ENCODE measurements at places on chromosomes 6 and 20.

DNA sequence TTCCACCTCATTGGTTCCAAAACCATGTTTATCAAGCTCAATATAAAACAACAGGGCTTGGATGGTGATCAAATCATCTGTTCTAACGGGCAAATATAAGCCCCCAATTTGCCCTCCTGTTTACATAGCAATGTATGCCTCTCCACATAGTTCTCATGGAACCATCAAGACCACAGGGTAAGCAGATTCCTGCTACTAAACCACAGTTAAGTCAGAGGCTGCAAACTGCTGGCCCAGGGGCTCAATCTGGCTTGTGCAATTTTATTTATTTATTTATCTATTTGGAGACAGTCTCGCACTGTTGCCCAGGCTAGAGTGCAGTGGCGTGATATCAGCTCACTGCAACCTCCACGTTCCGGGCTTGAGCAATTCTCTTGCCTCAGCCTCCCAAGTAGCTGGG is 18.9 kb upstream of the MTHFD1L start:
- DNase-seq = no peak

DNA sequence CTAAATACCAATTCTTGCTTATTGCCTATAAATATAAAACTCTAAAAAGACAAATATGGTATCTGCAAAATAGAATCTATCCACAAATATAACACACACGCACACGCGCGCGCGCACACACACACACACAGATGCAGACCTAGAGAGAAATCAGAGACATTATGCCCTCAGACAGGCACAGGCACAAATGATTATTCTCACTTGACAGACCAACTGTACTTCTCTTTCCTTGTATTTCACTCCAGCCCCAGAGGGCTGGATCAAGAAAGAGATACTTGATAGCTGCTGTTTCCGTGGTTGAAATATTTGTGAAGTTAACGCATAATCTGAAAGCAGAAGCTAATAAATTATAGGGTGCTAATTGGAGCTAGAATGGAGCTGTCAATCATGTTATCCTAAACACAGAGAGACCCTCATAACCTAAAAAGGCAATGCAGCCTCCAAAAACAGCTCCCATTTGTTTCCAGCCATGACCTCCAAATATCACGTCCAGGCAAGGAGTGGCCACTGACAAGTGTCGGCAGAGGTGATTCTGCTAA is 11.5 kb downstream of the VGLL2 start:
- DNase-seq = no peak

DNA sequence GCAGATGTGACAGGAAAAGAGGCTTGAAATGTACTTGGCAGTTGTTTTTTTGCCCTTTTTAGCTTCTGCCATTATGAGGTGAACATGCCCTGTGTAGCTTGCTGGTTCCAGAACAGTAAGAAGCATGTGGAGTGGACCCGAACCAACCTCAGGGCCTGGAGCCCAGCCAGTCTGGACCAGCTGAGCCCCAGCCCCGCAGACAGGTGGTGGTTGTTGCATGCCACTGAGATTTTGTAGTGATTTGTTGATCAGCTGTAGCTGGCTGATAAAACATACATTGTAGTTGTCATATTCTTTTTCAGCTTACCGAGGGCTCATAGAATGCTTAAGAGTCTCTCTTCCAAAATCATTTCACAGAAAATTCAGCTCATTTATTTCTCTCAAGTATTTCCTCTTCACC is 182.2 kb downstream of the FARS2 start:
- DNase-seq = no peak

DNA sequence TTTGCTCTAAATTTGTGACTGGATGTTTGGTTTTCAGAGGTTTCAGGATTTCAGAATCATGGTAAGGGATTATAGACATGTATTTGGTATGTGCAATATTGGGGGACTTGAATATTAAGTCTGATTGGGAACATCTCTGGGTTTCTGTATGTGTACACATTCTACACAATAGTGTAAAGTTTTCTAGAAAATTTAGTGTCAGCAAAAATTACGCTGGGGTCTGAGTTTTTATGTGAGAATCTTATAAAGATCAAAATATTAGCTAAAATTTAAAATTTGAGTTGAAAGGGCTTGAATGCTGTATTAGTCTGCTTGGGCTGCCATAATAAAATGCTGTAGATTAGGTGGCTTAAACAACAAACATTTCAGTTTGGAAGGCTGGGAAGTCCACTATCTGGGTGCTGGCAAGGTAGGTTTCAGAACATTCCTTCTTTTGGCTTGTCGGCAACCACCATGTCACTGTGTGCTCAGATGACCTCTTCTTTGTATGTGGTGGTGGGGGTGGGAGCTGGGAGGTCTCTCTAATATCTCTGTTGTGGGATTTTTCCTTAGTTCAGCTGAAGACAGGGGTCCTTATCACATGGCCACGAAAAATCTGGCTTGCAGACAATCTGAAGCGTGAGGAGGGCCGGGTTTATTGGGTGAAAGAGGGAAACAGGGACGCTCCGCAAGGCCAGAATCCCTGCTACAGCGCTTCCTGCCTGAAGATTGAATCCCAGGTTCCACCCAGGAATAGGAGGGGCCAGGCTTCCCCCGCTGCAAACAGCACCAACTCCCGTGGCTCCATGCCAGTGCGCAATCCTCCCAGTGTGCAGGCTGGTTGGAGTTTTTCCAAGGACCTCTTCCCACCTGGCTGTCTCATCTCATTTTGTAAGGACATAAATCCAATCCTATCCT is 299.7 kb downstream of the PLCB1 start:
- no peak for DNase-seq

- DNase-seq = no peak
Measured at GRCh38 chr6:162889303-162889702, 161.5 kb downstream of the PACRG start.

All from T-cell (primary cell).